Germinal center (tissue), 1 donor: ENCODE measurements at places on chromosomes 4 and X.

DNA sequence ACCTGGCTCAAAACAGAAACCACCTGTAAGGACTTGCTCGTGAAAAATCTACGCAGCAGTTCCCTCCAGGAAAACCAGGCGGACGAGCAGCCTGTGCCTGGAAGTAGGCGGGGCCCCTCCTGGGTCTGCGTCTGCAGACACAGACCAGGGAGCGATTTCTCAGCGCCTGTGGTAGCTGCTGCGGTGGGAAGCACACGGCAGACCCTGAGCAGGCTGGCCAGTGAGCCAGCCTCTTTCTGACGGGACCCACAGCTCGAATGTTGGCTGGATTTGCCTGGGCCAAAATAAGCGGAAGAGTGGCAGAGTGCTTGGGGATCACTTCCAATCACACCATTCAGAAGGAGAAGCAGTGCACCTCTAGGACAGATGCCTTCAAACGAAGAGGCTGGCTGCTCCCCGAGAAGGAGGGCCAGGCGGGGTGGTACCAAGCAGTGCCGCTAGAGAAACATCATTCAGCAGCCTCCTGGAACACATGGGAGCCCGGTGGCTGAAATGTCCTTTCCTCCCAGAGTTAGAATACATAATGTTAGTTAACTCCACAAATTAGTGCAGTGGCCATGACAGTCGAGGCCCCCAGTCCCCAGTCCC, 85.9 kb downstream of the GATB start:
- no peak for DNase-seq

- DNase-seq, result no peak
These were observed 133.0 kb upstream of the C1QTNF7 start for GRCh38 chr4:15294832-15295231.

- DNase-seq, result no peak
These were observed 8.7 kb downstream of the RXFP1 start for GRCh38 chr4:158530381-158530780.

- DNase-seq, result no peak
These were observed 379.1 kb downstream of the IL1RAPL1 start for GRCh38 chrX:28966331-28966730.

DNA sequence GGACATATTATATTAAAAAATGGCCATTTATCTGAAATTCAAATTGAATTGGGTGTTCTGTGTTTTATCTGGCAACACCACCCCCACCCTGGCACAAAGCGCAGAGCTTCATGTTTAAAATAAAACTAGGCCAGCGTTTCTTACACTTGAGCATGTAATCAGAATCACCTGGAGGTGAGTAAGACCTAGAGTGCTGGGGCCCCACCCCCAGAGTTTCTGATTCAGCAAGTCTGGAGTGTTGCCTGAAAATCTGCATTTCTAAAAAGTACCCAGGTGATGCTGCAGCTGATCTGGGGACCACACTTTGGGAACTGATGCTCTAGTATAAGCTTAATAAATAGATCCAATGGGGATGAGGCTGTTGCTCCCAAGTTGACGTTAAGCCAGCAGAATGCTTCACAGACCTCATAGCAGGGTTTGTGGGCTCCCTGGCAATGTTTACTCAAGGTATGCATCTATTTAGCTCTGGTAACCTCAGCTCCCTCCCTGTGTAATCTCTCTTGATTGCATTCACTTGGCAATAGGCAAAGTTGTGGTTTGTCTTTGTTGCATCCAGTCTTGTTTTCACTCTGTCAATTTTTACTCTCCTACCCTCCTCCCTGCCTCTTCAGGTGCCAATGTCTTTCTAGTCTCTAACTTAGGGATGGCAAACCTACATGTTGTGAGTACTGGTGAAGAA, 99.8 kb upstream of the TEX13D start:
- DNase-seq, result no peak

DNA sequence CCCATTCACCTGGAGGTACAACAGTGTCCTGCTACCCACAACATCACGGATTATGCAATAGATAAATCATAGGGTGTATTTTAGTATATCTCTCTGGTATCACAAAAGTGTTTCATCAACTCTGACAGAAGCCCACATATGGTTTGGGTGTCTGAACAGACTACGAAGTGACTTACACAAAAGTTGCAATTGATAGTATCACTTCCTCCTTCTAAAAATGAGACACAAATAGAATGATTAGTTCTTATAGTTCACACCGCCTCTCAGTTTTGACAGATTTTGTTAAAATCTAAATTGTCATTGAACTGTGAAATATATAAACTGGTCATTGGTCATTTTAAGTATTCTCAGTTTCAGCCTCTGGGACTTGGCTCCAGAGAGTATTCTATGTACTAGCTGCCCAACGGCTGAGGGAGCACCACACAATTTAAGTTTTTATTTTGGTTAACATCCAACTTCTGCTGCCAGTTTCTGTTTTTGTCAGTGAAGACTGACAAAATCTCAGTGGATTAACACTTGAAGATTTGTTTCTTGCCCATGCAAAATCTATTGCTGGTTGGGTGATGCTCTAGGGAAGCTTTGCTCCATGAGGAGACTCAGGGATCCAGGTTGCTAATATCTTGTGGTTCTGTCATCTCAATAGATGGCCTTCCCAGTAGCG, 113.8 kb upstream of the PUDP start:
- peak; percentile 18 for DNase-seq

GRCh38 chr4:166198516-166199310, 325.7 kb downstream of the TLL1 start:
- DNase-seq, result no peak

GRCh38 chrX:74325130-74326059, 21.4 kb downstream of the ZCCHC13 start:
- DNase-seq, result peak; percentile 2

- no peak for DNase-seq
These were observed 41.8 kb downstream of the UGT2B28 start for GRCh38 chr4:69322055-69322454.

GRCh38 chr4:183878251-183878970, 26.7 kb upstream of the STOX2 start:
- DNase-seq, result no peak

- peak; percentile 6 for DNase-seq
These were observed 62.6 kb upstream of the ALB start for GRCh38 chr4:73341454-73341853.

GRCh38 chrX:107603429-107604159, 24.7 kb upstream of the PRPS1 start:
- DNase-seq, result no peak

DNA sequence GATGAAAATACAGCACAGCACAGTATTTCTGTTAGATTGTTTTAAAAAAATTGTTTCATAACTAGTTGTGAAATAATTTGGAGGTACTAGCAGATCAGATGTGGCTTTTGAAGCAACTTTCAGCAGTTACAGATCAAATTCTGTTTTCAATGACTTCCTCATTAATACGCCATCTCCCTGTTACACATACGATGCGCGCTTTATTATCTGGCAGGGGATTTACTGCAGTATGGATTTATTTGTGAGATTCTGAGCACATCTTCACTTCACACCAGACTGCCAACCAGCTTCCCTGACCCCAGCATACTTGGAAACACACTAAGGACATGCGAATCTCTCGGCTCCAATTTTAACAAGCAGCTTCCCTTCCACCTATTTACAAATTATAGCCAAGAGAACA, 235.5 kb upstream of the DIAPH2 start:
- no peak for DNase-seq
